ENCODE measurements at places on chromosomes 7 and 10.
A peak's percentile ranks its signal among the peaks of the same experiment; 100 is the strongest.

GRCh38 chr7:29328811-29329210 lies 134.2 kb downstream of the CHN2 start:
- no peak for DNase-seq

DNA sequence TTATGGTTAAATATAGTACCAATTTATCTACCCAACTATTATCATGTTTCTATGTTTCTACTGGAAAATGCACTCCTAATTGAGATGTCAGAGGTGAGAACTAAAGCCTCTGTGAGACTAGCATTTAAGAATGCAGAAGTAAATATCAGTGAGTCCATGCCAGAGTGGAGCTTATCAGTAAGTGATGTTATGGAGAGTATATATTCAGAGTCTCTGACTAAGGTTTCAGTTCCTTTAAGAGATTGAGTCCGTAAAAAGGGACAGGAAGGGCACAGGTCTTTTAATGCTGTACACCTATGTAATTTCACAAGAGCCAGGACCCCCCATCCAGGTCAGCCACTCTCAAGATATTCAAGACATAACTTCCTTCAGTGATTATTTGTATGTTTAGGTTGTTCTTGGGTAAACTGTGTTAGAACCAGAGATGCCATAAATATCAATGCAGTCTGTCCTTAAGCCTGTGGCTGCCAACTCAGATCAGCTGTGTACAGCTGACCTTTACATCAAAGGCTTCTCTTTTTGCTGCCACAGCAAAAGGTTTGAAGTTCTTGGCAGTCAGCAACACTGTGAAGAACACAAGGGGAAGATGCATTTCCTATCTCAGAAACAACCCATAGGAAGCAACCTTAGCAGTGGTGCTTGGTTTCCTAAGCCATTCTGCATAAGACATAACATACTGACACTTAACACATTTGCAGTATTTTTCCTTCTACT lies 244.8 kb downstream of the BICC1 start:
- DNase-seq, result no peak

- peak; percentile 52 for DNase-seq
These were observed 133.8 kb upstream of the PLXNA4 start for GRCh38 chr7:132709971-132710567.

DNA sequence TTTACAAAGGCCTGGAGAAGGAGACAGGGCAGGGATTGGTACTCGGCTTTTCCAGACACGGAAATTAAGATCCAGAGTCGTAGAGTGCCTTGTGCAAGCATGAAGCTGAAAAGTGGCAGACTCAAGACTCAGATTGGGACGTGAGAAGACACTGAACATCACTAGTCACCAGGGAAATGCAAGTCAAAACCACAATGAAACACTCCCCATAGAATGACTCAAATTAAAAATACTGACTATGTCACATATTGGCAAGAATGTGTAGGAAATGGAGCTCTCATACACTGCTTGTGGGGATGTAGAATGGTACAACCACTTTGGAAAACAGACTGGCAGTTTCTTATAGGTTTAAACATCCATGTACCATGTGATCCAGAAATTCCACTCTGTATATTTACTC lies 472.0 kb downstream of the RPS24 start:
- no peak for DNase-seq

- DNase-seq, result no peak
These were observed 35.7 kb upstream of the EBLN1 start for GRCh38 chr10:22253580-22253882.

- peak; percentile 34 for DNase-seq
These were observed 95.7 kb downstream of the RBM20 start for GRCh38 chr10:110739811-110740271.

- DNase-seq, result peak; percentile 88
These were observed 37.1 kb upstream of the BICC1 start for GRCh38 chr10:58475322-58476277.

GRCh38 chr10:77355844-77356243 lies 281.8 kb downstream of the KCNMA1 start:
- DNase-seq, result peak; percentile 89

- no peak for DNase-seq
These were observed 591.6 kb downstream of the SDK1 start for GRCh38 chr7:3892686-3893085.

DNA sequence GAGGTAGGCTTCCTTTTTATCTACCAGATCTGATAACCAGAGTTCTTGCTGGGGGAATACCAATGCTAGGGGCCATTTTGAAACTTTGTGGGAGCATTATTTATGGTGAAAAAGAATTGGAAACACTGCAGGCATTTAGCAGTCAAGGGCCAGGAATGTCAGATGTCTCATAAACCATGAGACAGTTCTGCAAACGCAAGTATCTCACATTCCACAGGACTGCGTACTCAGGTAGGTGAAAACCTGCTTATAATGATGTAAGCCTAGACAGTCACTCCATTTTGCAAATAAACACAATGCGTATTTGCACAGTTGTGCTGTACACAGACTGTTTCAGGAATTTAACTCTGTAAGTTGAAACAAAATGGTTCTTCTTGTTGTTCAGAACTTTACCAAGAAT lies 33.9 kb downstream of the ECHDC3 start:
- no peak for DNase-seq

- no peak for DNase-seq
These were observed 226.9 kb downstream of the WDR11 start for GRCh38 chr10:121078036-121078435.

DNA sequence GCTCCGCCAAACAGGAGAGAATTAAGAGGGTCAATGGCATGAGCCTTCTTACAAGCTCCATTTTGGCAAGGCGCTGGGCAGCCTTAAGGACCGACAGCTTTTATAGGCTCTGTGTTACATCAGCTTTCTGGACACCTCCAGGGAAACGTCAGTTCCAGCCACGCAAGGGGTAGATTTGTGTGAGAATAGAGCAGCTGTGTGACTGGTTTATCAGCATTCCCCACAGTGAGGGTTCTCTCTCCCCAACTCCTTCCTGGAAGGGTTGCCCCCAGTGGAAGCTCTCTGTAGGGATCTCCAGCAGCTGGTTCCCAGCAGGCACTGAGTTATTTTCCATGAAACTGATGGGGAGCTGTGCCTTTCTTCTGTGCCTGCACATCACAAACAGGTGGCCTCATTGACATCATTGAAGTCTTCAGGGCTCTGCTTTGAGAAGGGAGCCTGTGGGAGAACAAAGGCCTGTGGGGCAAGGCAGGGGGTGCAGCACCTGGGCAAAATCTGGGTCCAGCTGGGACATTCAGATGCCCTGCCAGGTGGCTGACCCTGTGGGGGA lies at the start of gene CUZD1:
Gene CUZD1 (minus strand): TSS at position 75 of the 550 bp plus-strand sequence. CDS start 14 bp downstream, at position 61.
- no peak for DNase-seq

- DNase-seq, result peak; percentile 40
These were observed 41.2 kb downstream of the PDZD8 start for GRCh38 chr10:117334066-117334465.

- no peak for DNase-seq
These were observed 150.8 kb downstream of the RNF216 start for GRCh38 chr7:5630670-5631069.

- no peak for DNase-seq
These were observed 304.7 kb upstream of the AOAH start for GRCh38 chr7:37028909-37029440.

DNA sequence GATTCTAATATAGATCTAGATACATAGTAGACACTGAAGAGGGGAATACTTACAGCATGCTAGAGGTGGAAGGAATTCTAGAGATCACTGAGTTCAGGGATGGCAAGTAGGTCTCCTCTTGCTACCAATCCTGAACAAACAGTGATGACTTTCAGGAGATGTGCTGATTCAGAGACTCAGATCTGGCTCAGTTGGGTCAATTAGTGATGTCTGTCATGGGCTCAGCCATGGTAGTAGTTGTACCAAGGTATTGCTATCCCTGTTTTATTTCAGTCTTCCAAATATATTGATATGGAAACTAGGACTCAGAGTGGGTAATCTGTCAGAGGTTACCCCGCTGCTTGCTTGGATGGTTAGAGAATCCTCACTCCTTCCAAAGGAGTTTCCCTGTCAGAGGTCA lies 38.5 kb downstream of the UNC5B start:
- DNase-seq, result no peak

DNA sequence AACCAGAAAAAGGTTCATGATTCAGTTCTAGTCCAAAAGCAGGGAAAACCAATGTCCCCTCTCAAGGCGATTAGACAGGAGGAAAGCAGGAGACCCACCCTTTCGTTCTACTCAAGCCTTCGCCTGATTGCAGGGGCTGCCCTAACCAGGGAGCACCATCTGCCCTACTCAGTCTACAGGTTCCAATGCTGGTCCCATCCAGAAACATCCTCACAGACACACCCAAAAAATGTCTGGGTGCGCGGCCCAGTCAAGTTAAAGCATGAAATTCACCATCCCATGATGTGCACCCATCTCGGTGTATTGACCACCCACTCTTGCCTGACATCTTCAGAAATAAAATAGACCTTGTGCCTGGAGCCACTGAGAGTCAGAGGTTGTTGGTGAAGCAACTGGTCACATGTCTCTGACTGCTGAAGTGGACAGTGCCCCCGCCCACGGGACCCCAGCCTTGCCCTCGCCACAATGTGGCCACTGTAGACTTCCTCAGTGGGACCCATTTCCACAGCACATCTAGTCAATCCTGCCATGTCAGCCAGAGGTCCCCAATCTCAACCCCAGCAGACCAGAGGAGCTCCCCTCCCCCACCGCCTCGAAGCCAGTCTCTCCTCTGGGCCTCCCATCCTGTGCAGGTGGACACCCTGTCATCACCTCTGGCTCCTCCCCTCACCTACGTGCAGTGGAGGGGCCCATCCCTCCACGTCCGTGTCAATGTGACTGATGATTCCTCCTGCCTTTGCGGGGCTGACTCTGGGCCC lies 116.3 kb upstream of the PPP2R2D start:
- DNase-seq, result no peak

- DNase-seq, result no peak
These were observed 15.9 kb downstream of the PRKG1 start for GRCh38 chr10:51090190-51090589.

GRCh38 chr7:70486977-70487376 lies 645.0 kb upstream of the GALNT17 start:
- DNase-seq, result no peak

GRCh38 chr7:80216996-80217842 lies 82.6 kb downstream of the GNAI1 start:
- no peak for DNase-seq

- no peak for DNase-seq
These were observed 345 bp downstream of the COBL start for GRCh38 chr7:51316262-51316665.

DNA sequence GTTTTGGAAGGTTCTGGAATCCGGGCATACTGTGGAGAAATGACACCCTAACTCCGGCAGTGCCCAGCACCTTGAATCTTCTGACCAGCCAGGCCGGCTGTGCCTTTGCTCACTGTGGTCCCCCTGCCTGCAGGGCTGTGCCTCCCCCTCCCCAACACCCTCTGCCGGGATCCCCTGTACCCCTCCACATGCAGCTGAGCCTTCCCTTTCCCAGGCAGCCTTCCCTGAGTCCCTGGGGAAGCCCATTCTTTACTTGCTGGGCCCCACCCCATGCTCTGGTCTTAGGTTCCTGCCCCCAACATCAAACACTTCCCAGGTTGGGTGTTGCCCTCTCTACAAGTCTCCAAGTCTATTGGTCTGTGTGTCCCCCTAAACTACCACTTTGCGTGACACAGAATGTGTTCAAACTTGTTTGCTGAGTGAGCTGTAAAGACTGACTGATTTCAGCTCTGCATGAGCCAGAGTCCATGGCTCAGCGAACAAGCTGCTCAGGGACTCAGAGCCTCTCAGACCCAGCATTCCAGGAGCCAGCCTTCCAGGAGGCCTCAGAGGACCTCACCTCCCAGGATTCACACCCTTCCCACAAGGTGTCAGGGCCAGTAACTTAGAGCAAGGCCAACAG lies 31.6 kb downstream of the CALML5 start:
- no peak for DNase-seq

DNA sequence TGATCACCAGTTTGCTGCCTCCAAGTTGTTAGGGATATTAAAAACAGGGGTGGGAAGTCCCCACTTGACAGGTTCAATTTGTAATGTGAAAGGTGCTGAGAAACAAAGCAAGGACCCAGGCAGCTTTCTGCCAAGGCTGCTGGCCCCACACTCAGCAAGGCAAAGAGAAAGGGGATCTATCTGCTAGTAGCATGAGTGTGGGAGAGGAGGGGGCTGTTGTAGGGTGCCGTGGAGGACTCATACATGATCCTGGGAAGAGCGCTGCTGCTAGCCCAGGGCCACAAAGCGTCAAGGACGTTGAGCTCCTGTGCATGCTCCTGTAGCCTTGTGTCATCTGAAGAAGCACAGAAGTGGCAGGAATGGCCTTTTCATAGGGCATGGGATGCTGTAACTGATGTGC lies 96.5 kb upstream of the INSYN2A start:
- DNase-seq, result no peak

- DNase-seq, result no peak
These were observed 99.4 kb downstream of the RNF216 start for GRCh38 chr7:5681979-5682546.

GRCh38 chr10:101932183-101932582 lies 88.6 kb upstream of the KCNIP2 start:
- DNase-seq, result no peak

DNA sequence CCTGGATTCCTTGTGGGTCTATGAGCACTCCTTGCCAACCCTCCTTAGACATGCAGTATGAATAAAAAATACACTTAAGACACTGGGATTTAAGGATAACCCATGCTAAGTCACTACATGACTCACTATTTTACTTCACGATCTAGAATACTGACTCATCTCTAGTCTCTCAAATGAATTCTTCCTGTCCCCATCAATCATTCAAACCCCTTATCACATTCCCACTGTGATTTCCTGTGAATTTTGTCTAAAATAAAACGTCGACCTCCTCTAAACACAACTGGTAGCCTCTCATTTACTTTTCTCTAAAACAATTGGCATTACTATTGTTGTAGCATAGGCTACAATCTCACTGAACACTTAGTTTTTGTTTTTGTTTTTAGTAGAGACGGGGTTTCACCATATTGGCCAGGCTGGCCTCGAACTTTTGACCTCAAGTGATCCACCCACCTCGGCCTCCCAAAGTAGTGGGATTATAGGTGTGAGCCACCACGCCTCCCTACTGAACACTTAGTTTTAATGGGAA lies 3.9 kb upstream of the IQUB start:
- peak; percentile 76 for DNase-seq

DNA sequence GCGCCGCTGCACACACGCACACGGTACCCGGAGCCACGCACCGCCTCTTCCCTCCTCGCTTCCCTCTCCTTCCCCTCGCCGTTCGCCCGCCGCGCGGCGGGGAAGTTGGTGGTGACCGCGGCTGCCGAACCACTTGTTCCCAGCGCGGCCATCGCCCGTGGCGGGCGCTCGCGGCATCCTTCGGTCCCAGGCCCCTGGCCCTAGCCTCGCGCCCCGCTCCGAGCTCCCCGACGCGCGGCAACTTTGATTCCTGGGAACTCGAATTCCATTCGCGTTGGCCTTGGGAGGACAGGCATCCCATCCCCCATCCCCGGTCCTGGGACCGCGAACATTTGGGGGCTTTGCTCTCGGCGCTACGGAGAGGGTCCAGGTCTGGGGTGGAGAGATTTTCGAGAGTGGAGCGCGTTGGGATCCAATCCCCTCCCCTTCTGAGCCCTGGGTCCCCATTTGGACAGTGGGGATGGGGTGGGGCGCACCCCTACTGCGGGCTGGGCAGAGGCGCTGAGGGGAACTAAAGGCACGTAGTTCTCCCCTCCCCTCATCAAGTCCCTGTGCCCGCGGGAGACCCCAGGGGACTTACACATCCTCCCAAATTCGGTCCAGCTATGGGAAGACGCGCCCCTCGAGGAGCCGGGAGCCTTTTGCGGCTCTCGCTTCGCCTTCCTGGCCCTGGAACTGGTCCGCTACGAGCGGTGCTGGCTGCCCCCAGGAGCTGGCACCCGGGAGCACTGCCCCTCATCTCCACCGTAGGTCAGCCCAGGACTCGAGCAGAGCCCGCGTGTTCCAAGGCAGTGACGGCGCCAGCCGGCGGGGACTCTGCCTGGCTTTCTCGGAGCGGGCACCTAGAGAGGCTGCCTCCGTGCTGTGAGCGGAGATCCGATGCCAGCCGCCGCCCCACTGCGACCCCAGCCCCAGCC lies 834 bp downstream of the CDH23 start:
- DNase-seq, result no peak
